NCI-H510A (cell line): ENCODE measurements at places on chromosomes 11 and 22.

- no peak for DNase-seq
Measured at GRCh38 chr22:30717952-30718351, 23.3 kb downstream of the OSBP2 start.

GRCh38 chr11:65208785-65209710 lies 27.3 kb downstream of the CAPN1 start:
- peak; percentile 43 for DNase-seq

- no peak for DNase-seq
Measured at GRCh38 chr11:43825217-43825816, 55.3 kb upstream of the ALKBH3 start.

GRCh38 chr11:116864531-116864930 lies 27.1 kb upstream of the APOA1 start:
- DNase-seq = no peak

DNA sequence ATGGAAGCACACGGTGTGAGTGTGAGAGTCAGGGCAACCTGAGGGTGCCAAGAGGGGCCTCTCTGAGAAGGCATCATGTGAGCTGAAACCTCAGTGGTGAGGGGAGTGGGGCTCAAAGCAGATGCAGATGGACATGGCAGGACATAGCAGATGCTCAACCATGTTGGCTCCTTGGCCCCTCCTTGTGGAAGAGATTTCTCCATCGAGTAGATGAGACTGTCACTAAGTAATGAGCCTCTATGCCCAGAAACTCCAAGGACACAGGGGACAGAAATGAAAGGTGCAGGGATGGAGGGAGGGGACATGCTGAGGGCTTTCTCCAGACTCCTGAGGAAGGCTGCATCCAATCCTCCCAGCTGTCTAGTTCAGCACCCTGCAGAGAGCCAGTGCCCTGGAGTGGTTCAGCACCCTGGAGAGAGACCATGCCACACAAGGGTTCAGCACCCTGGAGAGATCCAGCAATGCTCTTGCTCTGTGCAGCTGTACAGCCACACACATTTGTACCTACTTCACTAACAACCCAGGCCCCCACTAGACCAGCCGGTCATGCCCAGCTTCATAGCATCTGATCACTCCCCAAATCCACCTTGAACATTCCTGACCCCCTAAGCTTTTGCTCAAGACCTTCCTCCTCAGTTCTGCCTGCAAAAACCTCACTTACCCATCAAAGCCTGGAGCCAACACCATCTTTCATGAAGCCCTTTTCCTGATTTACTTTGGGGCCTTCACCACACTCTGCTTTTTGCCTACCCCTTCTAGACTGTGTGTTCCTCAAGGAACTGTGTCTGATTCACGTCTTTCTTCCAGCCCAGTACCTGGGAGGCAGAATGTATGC lies 252.0 kb downstream of the CTTN start:
- DNase-seq = no peak

DNA sequence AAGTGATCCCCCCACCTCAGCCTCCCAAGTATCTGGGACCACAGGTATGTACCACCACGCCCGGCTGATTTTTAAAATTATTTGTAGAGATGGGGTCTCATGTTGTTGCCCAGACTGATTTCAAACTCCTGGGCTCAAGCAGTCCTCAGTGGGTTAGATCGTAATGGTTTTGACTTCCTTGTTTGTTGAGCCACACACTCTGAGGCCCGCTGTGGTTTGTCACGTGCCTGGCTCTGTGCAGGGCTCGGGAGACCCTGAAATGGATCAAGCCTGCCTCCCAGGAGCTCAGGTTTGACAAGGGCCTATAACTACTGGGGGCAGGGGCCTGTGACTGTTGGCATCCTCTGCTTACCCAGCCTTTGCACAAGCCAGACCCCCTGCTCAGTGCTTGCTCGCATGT lies 68.1 kb downstream of the MPPED1 start:
- DNase-seq = no peak

GRCh38 chr22:31603081-31603525 lies 58.9 kb downstream of the PISD start:
- no peak for DNase-seq

DNA sequence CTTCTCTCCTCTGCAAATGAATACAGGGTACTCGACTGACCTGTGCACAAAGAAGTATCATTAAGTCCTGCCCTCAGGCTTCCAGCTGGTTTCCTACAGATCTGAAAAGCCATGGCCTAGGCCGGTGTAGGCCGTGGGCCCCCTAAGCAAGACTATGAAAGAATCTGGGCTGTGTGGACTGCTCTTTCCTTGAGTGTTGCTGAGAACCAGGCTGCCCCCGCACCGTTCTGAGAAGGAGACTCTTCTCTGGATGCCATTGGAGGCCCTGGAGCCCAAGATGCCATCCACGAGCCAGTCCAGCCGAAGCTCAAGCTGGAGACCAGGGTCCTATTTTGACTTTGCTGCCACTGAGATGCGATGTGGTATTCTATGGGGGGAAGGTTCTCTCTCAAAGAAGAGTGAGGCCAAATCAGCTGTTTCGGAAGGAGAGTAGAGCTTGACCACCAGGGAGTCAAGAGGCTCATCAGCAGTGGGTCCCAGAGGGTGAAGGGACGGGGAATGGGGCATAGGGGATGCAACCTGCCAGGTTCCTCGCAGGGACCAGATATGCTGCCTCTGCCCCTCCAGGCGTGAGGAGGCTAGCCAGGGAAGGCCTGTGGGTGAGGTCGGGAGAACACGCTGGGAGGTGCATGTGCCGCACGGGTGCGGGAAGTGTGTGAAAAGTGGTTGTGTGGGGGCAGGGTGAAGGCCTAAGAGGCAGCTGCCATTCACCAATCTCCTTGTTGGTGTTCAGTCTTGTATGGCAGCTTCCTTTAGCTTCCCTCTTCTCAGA lies 96.4 kb upstream of the B3GAT1 start:
- DNase-seq = no peak

- no peak for DNase-seq
Measured at GRCh38 chr11:71501071-71501985, 25.7 kb upstream of the KRTAP5-7 start.

- DNase-seq = no peak
Measured at GRCh38 chr11:26134481-26135355, 197.2 kb upstream of the ANO3 start.

DNA sequence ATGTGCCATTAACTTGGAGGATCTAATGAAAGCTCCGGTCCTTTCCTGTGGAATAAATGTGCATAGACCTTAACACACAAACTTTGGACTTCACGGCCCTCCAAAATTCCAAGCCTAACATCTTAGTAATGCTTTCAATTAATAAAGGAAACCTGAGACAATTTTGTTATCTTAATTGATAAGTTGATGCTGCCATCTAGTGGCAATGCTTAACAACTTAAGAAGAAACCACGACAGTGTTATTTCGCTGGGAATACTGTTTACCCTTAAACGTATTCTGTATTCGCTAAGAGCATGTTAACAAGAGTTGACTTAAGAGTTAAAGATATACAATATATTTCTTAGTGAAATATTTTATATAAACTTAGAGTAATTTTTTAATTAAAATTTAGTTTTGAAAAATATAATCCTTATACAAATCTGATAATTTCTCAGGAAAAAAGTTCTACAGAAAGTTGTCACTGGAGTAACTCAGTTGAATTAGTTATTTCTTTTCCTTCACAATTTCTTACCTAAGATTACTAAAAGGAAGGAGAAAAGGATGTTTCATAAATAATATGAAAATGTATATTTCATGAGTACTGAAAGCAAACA lies 35.0 kb upstream of the OR9G4 start:
- DNase-seq = no peak

DNA sequence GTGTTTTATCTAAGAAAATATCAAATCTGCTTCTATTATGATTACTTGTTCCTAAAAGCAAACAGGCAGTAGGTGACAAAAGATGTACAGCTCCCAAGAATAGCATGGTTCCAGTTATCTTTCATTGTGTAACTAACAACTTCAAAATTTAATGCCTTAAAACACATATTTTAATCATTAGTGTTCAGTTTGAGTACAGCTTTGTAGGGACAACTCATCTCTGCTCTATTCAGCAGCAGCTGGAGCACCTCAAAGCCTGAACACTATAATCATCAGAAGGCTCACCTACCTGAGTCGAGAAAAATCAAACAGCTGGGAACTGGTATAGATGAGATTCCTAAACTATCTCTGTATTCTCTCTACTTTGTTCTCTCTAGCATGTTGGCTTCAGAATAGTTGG lies 24.3 kb upstream of the OR5B12 start:
- DNase-seq = no peak

DNA sequence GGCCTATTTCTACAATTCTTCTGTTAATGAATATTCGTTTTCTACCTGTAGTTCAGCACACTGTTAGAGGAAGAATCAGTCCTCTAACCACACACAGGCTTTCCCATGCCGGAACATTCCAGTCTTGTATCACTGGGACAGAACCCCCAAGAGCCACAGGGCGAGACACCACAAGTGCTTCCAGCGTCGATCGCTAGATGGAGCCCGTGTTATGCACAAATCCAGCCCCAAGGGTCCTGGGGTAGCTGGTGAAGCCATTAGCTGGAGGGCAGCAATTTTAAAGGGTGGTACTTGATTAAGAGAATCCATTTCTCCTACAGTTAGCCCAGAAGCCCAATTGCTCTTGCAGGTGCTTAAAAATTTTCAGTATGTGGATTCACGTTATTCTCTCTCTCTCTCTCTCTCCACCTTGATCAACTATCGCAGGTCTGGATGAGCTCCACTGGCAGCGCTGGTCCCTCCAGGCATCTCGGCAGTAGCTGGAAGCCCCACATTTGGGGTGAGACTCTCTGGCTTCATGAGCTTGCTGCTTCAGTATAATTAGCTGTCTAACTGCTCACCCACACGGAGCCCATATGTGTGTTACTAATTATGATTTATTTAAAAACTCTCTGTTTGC lies 148.2 kb upstream of the SNX19 start:
- no peak for DNase-seq

- no peak for DNase-seq
Measured at GRCh38 chr11:76850130-76850529, 10.6 kb upstream of the ACER3 start.

GRCh38 chr11:132123854-132124835 lies 753.7 kb downstream of the NTM start:
- no peak for DNase-seq

DNA sequence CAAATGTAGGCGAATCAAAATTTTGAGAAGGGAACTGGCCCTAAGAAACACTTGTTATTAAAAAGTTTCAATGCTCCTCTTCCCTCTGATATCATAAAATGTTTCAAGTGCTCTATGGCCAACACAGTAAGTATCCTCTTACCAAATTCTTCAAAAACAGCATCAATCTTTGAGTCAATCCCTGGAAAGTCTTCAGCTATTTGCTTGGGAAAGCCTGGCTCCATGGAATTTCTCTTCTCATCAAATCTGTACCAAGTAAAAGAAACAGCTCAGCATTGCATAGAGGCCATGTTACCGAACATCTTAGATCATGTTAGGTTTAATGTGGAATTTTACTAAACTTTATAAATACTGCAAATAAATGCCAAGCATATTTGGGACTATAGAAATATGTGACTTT lies 6.3 kb downstream of the MMP3 start:
- no peak for DNase-seq

- no peak for DNase-seq
Measured at GRCh38 chr22:38733329-38733723, 22.5 kb downstream of the SUN2 start.

- DNase-seq = no peak
Measured at GRCh38 chr22:26581026-26581425, 8.9 kb downstream of the TPST2 start.

GRCh38 chr11:79331203-79331901 lies 109.5 kb downstream of the TENM4 start:
- no peak for DNase-seq

DNA sequence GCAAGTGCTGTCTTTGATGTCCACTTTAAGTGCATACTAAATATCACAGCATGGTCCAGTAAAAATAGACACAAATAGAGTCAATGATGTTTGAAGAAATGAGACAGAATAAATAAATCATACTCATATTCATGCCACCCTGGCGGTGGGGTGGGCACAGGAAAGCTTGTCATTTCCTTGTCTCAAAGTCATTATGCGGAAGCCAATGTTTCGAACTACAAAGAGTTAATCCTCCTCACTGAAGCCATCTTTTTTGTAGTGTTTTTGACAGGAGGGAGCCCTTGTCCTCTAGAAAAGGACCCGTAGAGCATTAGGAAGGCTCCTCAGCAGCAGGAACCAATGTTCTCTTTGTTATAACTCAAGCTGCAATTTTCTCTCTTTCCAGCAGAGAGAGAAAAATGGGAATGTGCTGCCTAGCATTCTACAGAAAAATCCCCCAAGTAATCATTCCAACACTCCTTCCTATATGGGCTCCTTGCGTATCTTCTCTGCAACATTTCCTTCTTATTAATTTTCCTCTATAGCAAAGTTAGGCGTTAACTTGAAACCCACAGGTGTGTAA lies 30.6 kb downstream of the SC5D start:
- no peak for DNase-seq

DNA sequence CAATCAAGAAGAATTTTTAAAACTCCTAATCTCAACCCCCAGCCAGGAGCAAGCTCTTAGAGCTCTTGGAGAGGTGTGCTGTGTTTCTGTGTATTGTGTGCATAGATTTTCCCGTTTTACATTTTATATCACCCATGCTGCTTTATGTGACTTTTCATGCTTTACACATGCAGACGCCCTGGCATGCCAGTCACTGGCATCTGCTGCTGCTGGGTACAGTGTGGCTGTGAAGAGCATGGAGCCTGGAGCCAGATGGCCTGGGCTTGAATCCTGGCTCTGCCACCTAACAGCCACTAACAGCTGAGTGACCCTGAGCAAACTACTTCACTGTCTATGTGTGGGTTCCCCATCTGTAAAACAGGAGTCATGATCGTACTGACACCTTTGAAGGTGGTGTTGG lies 23.1 kb downstream of the POLR3H start:
- no peak for DNase-seq

GRCh38 chr11:83816572-83817187 lies 530.5 kb upstream of the CCDC90B start:
- DNase-seq = no peak
